ENCODE measurements at places on chromosomes 11 and 22.

GRCh38 chr11:31786996-31787685 lies 24.0 kb downstream of the PAX6 start:
- DNase-seq, result no peak

- DNase-seq, result peak; percentile 34
These were observed 15.6 kb downstream of the DCUN1D5 start for GRCh38 chr11:103076361-103076760.

DNA sequence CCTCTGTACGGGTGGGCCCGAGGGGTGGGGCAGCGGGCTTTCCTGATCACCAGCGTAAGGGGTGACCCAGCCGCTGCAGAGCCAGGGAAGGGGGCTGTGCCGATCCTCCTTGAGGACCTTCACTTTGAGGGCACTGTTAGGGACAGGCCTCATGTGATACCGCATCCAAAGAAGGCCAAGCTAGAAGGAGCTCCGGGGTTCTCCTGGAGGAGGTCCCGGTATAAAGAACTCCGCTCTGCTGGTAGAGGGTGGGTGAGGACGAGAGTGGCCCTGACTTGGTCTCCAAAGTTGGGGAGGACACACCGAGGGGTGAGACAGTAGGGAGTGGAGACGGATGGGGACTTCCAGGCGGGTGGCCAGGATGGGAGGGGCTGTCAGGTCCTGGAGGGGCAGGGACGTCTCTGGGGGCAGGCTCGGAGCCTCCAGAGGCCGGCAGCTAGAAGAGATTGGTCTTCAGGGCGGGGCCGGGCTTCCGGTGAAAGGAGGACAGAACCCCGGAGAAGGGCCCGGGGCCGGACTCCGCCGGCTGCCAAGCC lies 4.6 kb downstream of the PHOX2A start:
- DNase-seq, result peak; percentile 67

- no peak for DNase-seq
These were observed 18.9 kb downstream of the PRDM11 start for GRCh38 chr11:45165386-45165785.

DNA sequence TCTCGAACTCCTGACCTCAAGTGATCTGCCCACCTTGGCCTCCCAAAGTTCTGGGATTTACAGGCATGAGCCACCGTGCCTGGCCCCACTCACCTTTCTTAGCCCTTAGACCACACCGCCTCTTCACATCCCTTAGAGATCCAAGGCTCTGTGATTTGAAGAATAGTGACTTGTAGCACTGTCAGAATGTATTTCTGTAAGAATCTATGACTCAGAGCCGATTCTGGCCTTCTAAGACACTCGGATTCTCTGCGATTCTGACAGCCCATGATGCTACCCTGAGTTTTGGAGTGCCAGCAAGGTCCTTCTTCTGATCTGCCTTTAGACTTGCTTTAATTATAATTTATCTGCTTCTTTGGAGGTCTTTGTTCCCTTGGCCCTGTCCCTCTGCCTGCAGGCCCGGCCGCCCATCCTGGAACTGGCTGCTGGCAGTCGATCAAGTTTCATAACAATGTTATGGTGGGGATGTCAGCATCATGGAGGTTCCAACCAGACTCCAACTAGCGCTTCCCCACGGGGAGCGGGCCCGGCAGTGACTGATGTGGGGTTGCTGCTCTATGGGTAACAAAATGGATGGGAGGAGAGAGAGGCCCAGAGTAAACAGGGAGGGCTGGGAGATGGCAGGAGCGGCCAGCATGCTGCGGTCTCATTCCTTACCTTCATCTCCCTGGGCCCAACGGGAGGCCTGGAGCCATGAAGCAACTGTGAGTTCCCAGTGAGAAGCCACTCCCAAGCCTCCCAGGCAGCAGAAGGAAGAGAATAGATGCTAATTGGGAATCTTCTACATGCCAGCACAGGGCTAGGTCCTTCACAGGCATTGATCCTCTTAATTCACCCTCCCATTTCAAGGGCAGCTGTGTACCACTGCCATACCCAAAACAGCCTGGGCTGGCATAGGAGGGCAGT lies 55.7 kb upstream of the RASD2 start:
- DNase-seq, result no peak

- no peak for DNase-seq
These were observed 21.2 kb upstream of the TMEM218 start for GRCh38 chr11:125132596-125132995.

GRCh38 chr11:86440305-86440716 lies 65.6 kb downstream of the CCDC81 start:
- DNase-seq, result no peak

GRCh38 chr22:26734339-26735018 lies 77.1 kb downstream of the MIAT start:
- no peak for DNase-seq

GRCh38 chr11:11486002-11486401 lies 133.0 kb upstream of the CSNK2A3 start:
- DNase-seq, result no peak

DNA sequence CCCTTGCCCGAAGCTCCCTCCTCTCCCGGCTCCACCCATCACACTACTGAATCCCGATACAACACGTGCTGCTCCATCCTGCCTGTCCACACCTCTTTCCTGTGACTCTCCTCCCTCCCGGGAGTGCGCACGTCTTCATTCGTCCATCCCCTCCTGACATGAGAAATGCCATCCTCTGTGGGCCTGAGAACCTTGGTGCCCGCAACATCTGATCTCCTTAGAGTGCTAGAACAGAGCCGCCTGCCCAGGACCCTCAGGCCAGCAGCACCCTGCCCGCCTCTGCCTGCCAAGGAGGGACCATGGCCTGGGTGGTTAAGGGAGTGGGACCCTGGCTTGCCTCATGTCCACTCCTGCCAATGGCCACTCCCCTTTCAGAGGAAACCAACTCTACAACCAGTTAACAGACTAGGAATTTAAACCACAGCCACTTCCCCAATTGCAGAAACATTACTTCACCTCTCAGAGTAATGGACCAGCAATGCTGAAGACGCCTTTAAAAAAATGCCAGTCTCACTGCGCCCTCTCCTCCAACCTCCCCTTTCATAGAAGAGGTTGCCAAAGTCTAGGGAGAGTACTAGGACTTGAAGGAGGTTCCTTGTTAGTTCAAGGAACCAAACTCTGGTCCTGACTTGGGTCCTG lies 466.3 kb downstream of the OPCML start:
- DNase-seq, result no peak

DNA sequence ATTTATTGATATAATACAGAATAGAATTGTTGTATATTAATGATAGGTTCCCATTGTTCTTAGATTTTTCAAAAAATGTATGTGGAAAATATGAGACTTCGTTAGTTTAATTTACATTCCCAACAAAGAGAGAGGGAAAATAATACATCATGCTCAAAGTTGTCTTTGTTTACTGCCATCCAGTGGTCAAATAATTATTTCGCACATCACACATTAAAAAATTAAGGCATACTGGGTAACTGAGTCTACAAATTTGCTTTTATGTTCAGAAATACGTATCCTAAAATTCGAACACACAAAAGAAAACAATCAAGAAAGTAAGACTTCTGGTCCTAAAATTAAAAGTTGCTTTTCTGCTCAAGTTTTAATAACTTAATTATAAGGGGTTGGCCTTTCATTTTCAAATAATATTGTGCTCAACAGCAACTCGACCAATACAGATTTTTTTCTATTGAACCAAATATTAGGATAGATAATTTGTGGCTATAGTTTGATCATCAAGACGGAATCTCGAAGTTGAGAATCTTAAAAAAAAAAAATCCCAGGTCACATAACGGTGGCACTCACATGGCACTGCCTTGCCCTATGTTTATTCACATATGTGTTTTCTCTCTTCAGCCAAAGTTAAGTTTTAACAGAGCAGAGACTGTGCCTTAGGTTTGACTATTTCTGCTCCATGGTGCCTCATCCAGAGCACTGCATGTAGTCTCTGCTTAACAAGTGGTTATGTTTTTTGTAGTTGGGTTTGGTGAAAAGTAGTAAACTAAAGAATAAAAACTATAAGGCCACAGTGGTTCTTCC lies 12.3 kb downstream of the PDGFD start:
- DNase-seq, result peak; percentile 51

GRCh38 chr11:64652586-64653387 lies 61.8 kb downstream of the SLC22A12 start:
- peak; percentile 85 for DNase-seq

DNA sequence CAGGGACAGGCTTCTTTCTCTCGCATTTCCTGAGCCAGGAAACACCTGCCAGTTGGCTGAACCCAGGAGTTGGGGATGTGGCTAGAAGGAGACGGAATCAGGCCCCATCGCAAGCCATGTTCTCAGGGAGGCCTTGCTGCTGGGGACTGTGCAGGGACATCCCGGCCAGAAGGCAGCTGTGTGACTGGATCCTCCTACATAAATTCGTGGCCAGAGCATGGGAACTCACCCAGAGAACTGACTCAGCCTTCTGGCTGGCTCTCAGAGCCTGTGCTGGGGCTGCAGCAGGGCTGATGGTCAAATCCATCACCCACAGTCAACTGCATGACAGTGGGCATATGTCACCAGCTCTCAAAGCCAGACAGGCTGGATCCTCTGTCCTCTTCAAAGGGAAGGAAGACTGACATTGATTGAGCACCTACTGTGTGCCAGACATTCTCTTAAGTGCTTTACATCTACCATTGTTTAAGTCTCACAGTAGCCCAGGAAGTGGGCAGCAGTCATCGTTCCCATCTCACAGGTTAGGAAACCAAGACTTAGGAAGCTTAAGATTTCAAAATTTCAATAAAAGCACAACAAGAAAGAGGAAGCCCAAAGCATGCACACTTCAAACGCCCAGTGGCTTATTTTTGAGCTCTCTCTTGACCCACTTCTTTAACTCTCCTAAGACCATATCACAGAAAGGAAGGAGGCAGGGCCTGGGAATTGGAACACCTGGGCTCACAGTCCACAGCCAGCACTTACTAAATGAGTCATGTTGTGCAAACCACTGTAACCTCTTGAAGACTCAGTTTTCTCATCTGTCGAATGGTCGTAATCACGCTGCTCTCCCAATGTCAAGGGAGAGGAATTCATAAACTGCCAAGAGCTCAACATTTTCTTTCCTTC lies 30.9 kb upstream of the CACNG2 start:
- DNase-seq, result peak; percentile 92

DNA sequence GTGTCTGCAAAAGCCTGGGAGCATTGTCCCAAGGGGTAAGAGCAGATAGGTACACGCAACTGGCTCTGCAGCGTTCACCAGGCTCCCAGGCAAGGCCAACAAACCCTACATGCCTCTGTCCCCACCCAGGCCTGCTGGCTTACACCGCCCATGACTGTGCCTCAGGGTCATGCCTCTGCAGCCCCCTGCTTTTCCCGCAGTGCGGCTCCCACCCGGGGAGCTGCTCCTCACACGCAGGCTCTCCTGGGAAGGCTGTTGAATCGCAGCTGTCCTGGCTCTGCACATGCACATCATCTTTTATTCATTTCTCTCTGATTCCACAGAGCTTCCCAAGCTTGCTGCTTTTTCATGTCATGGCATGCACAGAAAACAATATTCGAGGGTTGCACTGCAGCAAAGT lies 29.2 kb upstream of the B3GAT1 start:
- DNase-seq, result no peak

GRCh38 chr22:18088825-18089568 lies 11.2 kb downstream of the PEX26 start:
- no peak for DNase-seq

DNA sequence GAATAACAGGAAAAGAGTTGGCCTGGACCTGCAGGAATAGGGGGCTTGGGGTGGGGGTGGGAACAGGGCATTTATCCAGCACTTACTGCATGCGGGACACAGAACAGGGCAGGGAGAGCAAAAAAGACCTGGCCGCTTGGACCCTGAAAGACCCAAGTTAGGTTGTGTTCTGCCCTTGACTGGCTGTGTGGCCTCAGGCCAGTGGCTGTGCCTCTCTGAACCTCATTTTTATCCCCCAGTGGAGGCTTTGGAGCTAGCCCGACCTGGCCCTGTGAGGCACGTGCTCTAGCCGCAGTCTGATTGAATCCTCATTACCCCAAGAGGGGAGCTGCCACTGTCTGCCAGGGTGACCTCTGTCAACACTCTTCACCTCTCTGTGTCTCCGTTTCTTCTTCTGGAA lies 68.7 kb downstream of the MN1 start:
- no peak for DNase-seq

DNA sequence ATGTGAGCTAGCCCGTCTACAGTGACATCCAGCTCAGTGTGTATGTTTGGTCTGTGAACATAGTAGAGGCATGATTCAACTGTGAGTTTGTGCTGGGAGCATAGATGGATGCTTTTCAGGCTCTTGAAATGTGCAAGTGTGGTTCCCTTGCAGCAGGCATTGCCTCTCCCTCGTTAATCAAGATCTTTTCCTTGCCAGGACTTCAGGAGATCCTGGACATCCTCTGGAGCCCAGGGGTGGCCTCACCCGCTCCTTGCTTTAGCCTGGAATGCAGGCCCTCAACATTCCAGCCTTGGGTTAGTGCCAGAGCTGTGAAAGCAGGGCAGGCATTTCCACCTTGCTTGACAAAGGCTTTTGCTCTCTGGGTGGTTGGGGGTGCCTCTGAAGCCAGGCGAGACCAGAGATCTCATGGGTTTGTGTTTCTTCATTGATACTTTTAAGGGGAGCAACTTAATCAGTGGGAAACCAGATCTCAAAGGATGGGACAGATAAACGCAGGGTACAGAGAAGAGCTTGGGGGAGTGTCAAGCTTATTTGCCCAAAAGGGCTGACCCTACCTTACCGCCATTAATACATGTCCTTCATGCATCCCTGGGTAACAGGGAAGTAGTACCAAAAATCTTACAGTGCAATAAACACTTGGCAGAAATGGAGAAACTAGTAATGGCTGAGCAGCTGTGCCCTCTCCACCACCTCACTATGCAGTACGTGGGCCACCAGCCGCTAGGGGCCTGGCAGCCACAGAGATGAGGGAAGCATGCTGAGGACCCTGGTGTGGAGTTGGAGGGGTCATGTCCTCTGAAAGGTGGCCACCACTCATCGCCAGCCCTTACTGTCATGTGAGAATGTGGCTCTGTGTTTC lies 72.1 kb downstream of the PTPRJ start:
- no peak for DNase-seq

DNA sequence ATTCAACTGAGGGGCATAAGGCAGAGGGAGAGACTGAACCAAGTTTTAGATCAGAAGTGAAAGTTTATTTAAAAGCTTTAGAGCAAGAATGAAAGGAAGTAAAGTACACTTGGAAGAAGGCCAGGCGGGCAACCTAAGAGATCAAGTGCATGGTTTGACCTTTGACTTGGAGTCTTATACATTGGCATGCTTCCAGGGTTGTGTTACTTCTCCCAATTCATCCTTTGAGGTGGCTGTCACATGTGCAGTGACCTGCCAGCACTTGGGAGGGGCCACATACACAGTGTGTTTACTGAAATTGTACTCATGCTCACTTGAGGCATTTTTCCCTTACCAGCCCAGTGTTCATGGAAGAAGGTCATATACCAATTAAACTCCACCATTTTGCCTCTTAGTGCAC lies 30.4 kb downstream of the CYP2R1 start:
- no peak for DNase-seq

- no peak for DNase-seq
These were observed 29.2 kb upstream of the PDE2A start for GRCh38 chr11:72703267-72704008.

- DNase-seq, result no peak
These were observed 37.4 kb upstream of the ST14 start for GRCh38 chr11:130122141-130122575.

GRCh38 chr11:92411431-92411830 lies 186.8 kb downstream of the FAT3 start:
- no peak for DNase-seq

Measured in suppressor macrophage treated with lipopolysaccharide for 1 hour (primary cell).